Kidney epithelial cell (primary cell): ENCODE measurements at places on chromosomes 16 and 17.

- no peak for DNase-seq
Observed at GRCh38 chr16:647173-647902, 1.8 kb upstream of the WDR90 start.

- no peak for DNase-seq
Observed at GRCh38 chr17:37742116-37742761, 2.6 kb downstream of the HNF1B start.

DNA sequence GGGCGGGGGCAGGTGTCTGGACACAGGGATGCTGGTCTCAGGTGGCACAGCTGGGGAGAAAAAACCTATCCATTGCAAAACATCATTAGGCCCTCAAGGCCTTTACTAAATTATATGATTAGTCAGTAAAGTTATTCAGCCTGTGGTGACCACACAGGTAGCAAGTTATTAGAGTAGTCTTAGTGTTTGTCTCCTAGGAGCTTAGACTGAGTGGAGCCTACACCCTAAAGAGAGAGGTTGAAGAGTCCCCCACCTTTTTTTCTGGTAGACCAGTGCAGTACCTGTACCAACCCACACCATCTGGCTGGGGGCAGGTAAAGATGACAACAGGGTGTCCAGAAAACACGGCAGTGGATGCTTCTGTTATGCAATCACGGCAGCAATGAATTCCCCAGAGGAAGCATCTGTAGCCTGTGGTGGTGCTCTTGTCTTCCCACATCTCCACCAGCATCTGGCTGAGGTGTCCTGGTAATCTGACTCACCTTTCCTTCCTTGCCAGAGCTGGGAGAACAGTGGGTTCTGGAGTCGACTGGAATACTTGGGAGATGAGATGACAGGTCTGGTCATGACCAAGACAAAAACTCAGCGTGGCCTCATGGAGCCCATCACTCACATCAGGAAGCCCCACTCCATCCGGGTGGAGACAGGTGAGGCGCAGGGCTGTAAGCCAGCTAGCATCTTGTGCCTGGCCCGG is 11.0 kb downstream of the MYCBPAP start:
- no peak for DNase-seq

DNA sequence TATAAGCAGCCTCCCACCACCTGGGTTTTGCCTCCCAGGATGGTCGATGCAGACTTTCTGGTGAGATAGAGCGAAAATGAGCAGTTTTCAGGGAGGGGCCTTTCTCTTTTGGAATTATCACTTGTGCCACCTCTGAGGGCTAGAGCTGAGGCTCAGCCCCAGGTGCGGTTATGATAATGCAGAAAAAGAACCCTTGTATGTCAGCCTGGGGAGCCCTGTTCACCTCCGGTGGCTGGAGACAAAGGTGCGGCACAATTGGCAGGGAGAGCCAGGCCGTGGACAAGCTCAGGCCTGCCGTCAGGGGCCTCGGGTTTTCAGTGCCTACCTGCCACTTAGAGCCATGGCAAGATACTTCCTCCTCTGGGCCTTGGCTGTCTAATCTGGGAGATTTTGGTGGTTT is 4.4 kb downstream of the SCPEP1 start:
- DNase-seq: no peak

- DNase-seq: peak; percentile 80
Observed at GRCh38 chr17:28347261-28347891, 10.0 kb downstream of the POLDIP2 start.

DNA sequence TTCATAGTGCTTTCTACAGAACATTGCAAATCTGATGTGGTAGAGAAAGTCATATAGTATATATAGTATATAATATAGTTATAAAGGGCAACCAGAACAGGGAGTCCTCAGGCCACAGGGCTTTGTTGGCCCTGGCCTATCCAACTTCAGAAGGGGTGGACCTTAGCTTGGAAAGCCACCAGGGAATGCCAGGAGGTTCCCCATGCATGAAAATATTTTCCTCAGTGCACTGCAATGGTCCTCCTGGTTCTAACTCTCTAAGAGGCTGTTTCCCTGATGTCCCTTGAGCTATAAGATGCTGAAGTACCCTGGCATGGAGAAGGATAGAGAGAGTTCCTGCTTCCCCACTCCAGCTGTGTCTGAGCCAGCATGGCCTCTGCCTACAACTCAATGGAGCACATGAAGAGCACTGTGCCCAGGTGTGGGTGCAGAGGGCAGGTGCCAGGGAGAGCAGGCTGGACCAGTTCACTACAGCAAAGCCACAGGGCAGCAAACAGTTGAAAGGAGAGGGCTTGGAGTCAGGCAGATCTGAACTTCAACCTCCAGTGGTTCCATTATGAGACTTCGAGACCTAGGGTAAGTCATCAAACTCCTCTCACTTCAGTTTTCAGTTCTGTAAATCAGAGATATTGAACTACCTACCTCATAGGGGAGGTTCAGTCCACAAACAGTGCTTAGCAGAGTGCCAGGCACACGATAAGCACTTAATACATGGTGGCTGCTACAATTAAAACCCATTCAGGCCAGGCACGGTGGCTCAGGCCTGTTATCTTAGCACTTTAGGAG is 183.1 kb downstream of the SALL1 start:
- DNase-seq: no peak

DNA sequence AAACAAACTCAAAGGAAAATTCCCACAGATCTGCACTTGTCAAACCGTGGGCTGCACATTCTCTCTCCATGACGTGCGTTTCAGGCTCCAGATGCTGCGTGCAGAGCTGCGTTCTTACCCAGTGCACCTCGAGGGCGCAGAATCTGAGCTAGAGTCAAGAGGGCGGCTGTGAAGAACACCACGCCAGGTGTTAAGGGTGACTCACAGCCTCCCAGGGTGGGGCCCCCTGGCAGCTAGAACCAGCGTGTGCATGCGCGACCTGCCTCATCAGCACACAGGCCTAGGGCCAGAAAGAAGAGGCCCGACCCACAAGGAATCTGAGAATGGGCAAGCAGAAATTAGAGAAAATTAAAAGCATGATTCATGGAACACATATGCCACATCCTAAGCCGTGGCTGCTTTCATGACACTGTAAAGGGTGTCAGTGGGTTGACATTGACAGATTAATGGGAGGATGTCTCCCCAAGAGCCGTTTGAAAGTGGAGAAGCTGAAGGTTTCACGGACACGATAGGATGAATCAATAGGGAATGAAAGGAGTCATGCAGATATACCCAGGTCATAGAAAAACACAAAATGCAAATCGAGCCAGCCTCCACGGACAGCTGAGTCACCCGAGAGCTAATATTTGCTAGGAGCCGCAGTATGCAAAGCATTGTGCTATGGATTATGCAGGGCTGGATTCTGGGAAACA is 29.0 kb downstream of the MARCHF10 start:
- DNase-seq: peak; percentile 97

GRCh38 chr17:6064868-6065267 is 5.3 kb upstream of the WSCD1 start:
- DNase-seq: no peak

DNA sequence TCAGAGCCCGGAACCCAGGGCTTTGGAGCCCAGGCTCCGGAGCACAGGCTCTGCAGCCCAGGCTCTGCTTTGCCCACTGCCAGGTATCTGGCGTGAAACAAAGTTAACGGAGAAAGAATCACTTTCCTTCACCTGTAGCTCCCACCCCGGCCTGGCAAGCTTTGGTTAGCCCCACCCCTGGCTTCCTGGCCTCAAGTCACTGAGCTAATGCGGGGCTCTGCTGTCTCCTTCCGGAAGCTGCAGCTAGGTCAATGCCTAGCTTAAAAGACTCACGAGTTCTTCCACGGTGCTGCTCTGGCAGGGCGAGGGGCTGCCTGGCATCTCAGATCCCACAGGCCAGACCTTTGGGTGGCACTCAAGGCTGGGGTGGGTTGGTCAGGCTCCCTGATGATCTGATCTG is 21.1 kb upstream of the SPPL2C start:
- no peak for DNase-seq

DNA sequence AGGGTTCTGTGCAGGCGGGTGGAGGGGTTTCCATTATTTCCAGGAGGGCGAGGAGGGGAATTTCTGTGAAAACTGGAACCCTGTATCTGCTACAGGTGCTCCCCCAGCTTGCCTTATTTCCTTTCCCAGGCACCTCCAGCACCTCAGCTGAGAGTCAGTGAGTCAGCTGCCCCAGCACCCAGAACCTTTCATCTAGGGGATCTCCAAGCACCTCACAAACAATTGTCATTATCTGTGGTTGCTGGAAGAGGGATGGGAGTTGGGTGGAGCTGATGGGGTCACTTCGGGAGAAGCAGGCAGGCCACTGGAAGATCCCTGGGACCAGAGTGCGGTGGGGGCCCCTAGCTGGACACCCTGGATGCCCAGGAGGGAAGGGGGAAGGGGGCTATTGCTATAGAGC is 10.0 kb upstream of the CLUH start:
- no peak for DNase-seq

- no peak for DNase-seq
Observed at GRCh38 chr16:76713191-76713590, 436.0 kb downstream of the CNTNAP4 start.

DNA sequence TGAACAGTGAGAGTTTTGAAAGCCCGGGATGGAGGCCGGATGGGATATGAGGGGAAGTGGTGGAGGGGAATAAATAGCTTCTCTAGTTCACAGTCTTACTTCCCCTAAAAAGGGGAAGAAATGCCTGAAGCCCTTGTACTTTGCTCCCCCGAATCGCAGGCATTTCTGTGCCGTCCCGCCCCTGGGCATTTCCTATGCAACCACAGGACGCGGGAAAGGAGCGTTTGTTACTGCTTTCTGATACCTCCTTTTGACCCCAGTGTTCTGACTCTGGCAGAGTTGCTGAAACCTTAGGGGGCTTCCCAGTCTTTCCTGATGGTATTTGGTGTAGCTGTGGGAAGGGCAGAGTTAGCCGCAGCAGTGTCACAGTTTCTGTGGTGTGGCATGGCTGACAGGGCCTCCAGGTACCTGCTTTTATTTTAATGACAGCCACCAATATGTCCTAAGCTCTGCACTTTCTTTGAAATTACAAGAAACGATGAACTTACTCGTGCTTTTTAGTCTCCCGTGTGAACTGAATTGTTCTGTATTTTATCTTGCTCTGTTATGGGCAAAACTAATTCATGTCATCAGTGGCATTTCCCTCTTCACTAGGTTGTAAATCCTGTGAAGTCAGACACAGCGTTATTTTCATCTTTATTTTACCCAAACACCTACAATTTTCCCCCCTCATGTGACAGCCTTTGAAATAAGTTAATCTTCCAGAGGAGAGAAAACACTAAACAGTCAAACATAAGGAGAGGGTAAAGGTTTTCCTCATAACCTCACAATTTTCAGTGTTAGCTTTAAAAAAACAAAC is 27.1 kb downstream of the USP10 start:
- DNase-seq: no peak

DNA sequence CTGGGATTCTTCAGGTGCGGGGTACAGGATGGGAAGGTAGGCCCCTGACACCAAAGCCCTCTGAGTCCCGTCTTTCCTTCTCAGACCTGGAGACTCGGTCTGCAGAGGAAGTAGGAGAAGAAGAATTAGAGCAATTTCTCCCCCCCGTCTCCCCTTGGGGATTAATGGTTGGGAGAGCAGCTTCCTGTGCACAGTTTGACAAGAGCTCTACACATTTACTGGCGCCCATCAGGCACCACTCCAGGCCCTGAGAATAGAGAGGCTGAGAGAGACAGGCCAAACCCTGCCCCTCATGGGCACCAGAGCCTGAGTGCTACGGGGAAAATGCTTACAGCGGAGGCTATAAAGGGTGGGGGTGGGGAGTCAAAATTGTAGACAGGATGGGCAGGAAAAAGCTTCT is 3.5 kb upstream of the C16orf74 start:
- DNase-seq: no peak

- DNase-seq: no peak
Observed at GRCh38 chr16:25868106-25868505, 176.3 kb downstream of the HS3ST4 start.

DNA sequence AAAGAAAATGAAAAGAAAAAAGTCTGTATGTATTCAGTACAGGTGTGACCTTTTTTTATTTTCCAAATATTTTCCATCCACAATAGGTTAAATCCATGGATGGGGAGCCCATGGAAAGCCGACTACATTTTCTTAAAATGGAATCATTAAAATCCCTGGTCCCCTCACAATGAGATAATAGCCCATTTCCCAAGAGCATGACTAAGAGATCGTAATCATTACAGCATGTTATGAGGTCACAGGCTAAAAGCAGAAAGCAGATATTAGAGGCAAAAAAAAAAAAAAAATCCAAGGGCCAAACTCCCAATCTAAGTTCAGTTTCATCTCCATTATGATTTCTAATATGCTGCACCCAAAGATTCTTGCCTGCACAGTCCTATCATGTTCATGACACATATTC is 44.7 kb downstream of the CYTH1 start:
- no peak for DNase-seq

DNA sequence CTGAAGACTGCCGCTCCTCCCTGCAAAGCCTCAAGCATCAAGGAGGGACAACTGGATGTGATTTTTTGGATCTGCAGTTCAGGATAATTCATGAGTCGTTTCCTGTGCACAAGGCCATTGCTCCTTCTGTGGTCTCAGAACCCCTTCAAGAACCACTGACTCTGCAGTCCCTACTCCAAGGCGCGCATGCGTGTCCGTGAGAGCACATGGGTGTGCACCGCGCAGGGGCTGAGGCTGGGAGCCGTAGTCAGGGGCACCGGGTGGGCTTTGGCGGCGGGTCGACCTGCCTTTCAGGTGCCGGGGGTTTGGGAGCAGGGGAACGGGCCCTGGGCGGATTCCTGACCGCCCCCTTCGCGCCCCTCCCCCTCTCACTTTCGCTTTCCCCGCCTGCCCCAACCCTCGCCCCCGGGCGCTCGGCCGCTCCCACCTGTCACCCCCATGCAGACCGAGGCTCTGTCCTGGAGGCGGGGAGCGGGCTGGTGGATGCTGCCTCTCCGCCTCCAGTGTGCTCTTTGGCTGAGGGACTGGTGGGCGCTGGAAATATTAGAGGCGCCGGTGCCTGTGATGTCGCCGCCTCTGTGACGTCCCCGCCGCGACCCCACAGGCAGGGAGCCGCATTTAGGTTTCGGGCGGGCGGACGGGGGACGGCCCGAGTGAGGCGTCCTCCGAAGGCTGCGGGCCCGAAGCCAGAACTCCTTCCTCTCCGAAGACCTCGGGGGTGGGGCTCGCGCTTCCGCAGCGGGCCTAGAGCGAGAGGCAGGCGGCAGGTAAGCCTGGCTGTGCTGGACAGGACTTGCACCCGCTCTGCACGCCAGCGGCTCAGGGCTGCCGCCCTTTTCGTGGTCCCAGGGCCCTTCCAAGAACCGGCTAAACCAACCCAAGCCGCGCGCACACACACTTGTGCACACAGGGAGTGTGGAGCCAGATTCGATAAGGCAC is at the start of gene SPATA32:
TSS of gene SPATA32 (minus strand) at position 518 of the 939 bp plus-strand sequence. CDS start at position 440, 78 bp downstream.
- DNase-seq: no peak

GRCh38 chr17:55433029-55433628 is 11.5 kb upstream of the MMD start:
- DNase-seq: no peak

- no peak for DNase-seq
Observed at GRCh38 chr16:49556249-49556605, 182.6 kb downstream of the C16orf78 start.

- DNase-seq: no peak
Observed at GRCh38 chr17:43907425-43907981, at the start of gene MPP2. TSS of gene MPP2 (minus strand) at chr17:43907536. CDS start at chr17:43904460, 3,076 bp downstream.
